Neuronal stem cell (in vitro differentiated cells): ENCODE measurements at places on chromosomes 6 and 20.

GRCh38 chr20:3423126-3423525 is 15.7 kb upstream of the DNAAF9 start:
- DNase-seq = no peak

DNA sequence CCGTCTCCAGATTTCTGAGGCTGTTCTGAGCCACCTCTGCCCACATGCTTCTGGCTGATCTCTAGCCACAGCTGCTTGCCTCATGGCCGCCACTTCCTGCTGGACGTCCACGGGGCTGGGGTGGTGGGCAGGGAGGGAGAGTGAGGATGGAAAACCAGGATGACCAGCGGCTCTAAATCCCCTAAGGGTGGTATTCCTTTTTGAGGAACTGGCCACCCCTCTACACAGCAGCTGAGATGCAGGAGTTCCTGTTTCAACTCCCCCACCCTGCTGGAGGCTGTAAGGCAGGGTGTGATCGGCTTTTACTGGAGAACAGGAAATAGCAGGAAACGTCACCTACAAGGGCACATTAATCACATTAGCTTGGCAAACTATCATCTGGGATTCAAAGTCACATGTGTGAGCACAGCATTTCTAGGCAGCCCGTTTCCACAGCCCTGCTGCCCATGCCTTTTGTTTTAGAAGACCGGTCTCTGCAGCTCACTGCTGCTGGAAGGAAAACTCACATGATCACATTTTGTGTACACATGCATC is 181.6 kb upstream of the ECI2 start:
- DNase-seq = no peak

GRCh38 chr20:11356061-11356460 is 561.6 kb upstream of the BTBD3 start:
- no peak for DNase-seq

GRCh38 chr20:60372275-60372674 is 414.1 kb downstream of the CDH26 start:
- no peak for DNase-seq

DNA sequence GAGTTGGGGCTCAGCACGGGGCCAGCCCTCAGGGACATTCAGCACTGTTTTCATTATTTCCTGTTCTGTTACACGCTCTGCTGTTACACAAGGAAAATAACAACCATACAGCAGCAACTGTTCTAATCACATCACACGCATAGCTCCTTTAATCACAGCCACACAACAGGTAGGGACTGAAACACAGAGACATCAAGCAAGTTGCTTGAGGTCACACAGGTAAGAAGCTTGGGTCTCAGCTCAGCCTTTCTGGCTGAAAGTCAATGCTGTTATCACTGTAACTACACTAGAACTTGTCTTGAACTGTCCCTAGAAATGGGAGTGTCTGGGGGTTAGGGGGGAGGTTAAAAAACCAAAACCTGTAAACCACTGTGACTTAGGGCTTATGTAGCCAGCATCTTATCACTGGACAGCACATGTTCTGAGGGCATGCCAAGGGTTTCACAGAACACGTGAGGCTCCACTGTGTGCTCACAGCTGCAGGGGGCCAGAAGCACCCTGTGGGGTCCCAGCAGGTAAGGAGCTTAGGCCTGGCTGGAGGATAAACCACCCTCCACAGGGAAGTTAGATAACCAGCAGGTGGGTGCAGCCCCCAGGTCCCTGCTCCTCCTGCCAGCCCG is 146.0 kb downstream of the EYA2 start:
- DNase-seq = no peak

DNA sequence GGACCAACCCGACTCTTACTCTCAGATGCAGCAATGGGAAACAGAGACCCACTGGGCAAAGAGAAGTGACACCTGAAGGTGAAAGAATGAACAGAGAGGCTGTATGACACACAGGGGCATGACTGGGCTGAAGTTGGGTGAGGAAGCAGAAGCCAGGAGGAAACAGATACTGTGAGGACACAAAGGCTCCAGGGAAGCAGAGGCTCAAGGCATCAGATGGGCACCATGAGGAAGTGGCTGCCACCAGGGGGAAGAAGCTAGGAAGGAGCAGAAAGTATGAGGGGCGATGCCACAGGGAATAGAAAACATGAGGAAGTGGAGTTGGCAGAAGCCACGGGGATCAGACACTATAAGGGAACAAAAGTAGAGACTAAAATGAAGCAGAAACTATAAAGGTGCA is 30.9 kb upstream of the OCSTAMP start:
- DNase-seq = no peak

GRCh38 chr6:626236-626635 is 30.7 kb downstream of the HUS1B start:
- no peak for DNase-seq

GRCh38 chr6:147117580-147117979 is 86.6 kb upstream of the STXBP5 start:
- no peak for DNase-seq

- DNase-seq = no peak
Observed at GRCh38 chr6:111747396-111747795, 125.9 kb downstream of the FYN start.

DNA sequence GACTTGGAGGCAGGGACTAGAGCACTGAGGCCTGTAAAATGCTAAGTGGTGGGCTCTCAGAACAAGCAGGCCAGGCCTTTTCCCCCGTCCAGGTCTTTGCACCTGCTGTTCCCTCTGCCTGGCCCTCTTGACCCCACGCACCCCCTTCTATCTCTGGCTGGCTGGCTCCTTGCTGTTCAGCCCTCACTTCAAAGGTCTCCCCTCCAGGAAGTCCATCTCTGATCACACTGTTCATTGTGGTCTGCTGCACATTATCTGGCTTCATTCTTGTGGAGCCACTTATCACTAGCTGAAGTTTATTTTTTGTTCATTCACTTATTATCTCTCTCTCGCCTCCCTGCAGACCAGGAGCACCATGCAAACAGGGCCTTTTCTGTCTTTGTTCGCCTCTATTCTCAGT is 24.5 kb downstream of the SLC13A3 start:
- DNase-seq = no peak
